ENCODE measurements at places on chromosomes 6 and 20. TPM values are rescaled to one million over a fixed set of nuclear protein-coding genes. Genes with fewer than 3 reads are reported as not detected.

The RAD21L1 gene
- total RNA-seq = not detected

The CTCFL gene
- total RNA-seq = not detected

The TMC2 gene
- total RNA-seq = not detected

The F13A1 gene
- total RNA-seq = not detected

The IBTK gene
- 36.7 TPM for total RNA-seq

The TCP11 gene
- not detected for total RNA-seq

The SLC17A4 gene
- total RNA-seq = not detected

The MEI4 gene
- not detected for total RNA-seq

The PBOV1 gene
- not detected for total RNA-seq

The PNLDC1 gene
- not detected for total RNA-seq

The THEMIS gene
- total RNA-seq = not detected
